Stimulated activated CD4-positive, alpha-beta T cell treated with anti-CD3 and anti-CD28 coated beads, Interleukin-12 subunit alpha, Interleukin-12 subunit beta, amount 100 ng/mL, for 24 hours (primary cell): ENCODE measurements at places on chromosomes 4 and X.

- DNase-seq = no peak
Observed at GRCh38 chrX:153184787-153185186, 5.7 kb downstream of the MAGEA1 start.

GRCh38 chr4:151163855-151164254 is 64.4 kb downstream of the RPS3A start:
- DNase-seq = no peak

DNA sequence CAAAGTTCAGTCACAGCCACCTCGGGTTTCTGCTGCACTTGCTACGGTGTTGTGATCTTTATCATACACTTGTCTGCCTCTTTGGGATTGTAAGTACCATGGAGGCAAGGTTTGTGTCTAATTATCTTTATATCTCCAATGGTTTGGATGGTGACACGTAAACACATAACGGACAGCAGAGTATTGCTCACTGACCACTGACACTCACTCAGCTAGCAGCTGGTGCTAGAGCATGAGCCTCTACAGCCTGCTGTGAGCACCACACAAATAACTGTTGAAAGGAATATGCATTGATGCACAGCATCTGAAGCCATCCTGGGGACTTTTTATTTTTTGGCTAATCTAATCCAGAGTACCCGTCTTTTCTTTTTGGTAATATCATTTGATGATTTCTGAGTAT is 156.0 kb downstream of the DCLK2 start:
- DNase-seq = no peak

DNA sequence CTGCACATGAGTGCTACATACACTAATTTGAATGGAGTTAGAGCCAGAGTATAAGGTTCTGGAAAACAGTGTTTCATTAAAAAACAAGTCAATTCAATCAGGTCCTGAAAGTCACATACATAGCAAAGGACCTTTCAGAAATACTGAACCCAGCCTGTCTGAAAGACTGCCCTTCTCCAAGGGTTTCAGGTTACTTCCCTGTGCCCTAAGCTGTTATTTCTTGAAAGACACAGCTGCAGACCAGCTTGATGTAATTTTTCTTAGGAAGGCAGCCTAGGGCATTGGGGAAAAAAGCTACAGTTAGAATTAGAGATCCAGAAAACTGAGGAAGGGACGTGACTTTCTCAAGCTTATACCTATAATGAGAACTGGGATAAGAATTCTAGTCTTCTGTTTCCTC is 155.9 kb upstream of the MAOA start:
- DNase-seq = no peak

DNA sequence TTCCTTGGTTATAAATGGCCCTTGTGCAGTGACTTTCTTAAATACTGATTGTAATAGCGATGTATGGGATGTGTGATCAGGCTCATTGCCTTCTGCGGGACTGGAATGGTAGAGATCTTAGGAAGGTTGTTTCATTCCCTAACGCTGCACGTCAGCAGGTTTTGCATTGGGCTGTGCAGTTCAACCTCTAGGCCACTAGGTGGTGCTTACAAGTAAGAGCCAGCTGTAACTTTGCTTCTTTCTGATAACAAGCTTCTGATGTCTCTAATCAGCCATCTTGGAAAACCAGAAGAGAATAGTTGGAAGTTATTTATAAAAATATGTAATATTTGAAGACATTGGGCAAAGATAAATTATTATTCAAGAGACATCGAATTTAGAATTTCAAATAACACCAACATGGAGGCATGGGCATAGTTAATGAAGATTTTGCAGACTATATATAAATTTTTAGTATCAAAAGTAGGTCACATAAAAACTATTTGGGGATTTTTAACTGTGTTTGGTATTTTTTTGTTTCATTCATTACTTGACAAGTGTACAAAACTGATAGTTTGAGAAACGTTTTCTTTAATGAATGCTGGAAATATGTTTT is 339.7 kb upstream of the PCDH7 start:
- no peak for DNase-seq

DNA sequence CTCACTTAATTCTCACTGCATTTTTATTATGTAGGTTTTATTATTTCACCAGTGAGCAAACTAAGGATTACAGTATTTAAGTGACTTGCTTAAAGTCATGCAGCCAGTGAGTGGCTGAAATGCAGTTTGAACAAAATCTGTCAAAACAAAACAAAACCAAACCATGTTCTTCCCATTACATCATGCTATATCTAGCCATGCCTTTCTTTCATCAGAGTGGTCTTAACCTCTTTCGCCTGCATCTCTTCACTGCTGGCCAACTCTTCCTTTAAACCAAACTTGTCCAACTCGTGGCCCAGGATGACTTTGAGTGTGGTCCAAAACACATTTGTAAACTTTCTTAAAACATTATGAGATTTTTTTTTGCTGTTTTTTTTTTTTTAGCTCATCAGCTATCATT is 223.2 kb downstream of the PCDH7 start:
- DNase-seq = no peak

DNA sequence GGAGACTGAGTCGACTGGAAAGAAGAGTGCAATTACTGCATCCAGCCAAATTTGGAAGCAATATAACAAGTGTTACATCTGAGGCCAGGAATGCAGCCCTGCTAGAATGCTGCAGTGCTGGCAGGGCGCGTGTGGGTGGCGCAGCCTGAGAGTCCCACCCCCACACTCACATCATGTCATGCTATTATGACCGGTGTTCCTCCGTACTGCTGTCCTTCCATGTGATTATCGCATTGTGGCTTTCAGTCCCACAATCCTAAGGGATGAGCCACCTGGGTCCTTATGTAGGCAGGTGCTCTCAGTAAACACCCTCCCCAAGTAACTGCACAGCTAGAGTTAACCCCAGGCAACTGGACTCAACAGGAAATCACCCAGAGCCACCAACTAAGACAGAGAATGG is 122.6 kb upstream of the CPEB2 start:
- no peak for DNase-seq
